GM10248 (cell line): ENCODE measurements at places on chromosomes 1 and 21.

DNA sequence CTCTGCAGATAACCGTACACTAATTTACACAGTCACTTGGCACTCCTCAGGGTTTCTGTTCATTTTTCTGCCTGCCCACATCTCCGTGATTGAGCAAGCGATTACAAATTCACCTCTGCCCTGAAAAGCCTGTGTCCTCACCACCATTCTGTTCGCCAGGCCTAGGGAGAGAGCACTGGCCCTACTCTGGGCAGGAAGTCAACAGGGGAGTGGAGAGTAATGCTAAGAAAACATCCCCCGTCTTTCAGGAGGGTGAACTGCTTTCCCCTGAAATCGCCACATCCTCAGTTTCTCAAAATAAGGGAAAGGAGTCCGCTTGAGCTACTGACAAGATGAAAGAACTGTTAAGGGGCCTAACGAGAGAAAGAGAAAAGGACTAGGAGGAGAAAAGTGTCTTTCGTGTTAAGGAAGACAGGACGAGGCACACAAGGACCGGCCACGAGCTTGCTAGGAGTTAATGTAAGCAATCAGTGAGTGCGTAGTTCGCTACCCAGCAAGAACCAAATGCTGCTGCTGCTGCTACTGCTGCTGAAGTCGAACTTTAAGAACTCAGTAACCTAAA, 632 bp downstream of the PEX19 start:
- DNase-seq = peak; percentile 19

DNA sequence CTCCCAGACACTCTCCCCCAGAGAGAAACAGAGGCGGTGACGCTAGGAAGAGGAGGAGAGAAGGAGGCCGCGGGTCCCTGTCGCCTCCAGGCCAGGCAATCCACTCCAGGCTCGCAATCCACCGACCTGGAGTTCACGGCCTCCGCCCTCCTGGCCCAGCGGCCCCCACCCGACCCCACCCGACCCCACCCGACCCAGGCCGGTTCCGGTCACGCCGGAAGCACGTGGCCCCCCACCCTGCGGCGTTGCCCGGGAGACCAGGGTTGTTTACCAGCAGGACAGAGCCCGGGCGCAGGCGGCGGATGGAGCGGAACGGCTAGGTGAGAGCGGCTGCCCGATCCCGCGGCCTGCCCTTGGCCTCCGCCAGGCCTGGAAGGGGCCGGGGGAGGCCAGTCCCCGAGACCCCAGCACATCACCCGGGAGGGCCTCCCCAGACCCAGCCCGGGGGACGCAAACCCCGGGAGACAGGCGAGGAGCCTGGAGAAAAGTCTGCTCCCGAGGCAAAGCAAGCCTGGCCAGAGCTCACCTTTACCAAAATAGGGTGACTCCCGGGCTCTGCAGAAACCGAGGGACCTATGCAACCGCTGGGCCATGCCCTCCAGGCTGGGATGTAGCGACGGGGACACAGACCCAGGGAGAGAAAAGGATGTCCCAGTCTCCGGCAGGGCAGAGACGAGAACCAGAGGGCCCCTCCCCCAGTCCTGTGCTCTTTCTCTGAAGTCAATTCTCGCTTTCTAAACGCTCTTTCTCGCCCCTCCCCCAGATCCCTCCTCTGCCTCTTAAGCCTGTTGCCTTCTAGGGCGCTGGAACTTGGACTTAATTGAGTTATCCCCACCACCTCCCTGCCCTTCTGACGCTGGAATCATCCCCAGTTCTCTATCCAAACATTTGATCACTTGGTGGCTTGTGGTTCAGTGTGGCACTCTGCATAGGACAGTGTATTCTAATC, at the start of the genes PLA2G2C and UBXN10:
PLA2G2C (minus strand) TSS at position 685 of the 949 bp plus-strand sequence. CDS start 9,155 bp downstream, outside the sequence.
UBXN10 (plus strand) TSS at position 263 of the 949 bp plus-strand sequence. CDS start 4,466 bp downstream, outside the sequence.
- peak; percentile 62 for DNase-seq

DNA sequence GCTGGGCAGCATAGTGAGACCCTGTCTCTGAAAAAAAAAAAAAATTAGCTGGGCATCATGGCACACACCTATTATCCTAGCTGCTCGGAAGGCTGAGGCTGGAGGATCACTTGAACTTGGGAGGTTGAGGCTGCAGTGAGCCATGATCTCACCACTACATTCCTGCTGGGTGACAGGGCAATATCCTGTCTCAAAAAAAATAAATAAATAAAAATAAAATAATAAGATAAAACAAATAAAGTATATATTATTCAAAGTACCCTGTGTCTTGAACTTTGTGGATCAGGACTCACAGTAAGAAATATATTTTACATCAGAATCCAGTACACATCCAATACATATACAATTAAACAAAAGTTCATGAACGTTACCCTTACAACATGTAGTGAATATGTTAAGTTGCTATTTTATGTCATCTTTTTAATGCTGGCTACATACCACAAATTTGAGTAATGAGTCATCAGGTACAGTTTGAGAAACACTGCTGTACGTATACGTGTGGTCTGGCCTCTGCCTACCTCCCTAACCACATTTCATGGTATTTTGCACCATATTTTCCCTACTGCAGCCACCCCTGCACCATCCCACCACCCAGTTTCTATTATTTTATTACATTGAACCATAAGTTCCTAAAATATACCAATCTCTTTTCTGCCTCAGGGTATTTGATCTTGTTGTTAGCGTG, 4.4 kb downstream of the NME7 start:
- DNase-seq = peak; percentile 24

- DNase-seq = no peak
Observed at GRCh38 chr1:192061556-192061955, 96.7 kb upstream of the RGS18 start.

DNA sequence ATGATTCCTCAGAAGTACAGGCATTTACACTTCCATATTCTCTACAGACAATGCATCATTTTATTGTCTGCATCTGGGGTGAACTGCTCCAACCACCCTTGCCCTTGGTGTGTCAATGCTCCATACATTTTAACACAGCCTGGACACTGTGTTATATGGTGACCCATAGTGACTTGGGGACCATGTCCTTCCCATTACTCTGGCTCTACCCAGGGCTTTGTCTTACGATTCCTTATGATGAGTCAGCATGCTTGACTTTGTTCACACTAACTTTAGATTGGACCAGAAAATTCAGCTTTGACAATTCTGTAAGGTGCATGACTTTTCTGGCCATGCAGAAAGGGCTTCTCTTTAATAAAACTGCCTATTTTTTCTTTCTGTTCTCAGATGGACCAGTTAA, 6.8 kb upstream of the OVAAL start:
- DNase-seq = no peak

- no peak for DNase-seq
Observed at GRCh38 chr1:18142471-18142870, 34.9 kb downstream of the IGSF21 start.

DNA sequence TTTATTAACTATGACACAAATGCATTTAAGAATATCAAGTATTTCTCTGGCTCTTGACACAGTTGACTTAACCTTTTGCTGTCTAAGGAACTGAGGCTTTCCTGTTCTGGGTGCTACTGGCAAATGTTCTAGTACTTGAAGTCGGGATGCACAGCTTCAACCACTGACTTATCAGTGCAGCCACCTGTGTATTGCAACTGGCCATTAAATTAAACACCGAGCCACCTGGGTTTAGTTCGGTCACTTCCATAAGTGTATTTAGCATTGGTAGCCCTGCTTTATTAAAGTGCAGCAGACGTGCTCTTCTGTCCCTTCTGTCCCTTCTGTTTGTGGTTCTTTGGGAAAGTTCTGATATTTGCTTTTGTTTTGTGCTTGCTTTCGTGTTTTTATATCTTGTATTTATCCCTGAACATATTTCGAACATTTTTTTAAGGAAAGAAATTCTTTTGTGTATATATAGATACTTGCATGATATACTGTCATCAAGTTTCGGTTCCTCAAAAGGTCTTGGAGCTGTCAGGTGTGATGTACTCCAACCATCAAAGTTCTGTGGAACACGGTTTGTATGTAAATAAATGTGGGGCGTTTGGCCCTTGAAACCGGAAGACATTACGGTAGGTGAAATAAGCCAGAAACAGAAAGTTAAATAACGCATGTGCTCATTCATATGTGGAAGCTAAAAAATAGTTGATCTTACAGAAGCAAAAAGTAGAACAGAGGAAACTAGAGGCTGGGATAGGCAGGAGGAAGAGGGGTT, 297.9 kb upstream of the GREM2 start:
- DNase-seq = no peak
